ENCODE measurements at places on chromosomes 11 and 22.

DNA sequence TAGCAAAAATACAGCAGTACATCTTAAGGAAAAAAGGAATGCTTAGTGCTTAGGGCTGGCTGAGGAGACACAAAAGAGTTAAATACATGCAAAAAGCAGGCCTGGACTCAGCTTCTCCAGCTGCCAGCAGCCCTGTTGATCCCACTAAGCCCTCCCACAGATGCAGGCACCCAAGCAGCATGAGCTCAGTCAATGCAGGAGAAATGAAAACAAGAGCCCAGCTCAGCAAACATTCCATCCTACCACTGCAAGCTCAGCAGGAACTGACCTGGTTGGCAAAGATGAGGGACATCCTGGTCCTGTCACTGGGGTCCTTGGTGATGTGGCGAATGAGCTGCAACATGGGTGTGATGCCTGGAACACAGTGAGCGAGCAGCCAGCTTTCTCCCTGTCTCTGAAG lies 5.8 kb downstream of the CYB5R2 start:
- DNase-seq: no peak

GRCh38 chr11:76810151-76810853 lies 27.1 kb downstream of the TSKU start:
- peak; percentile 56 for DNase-seq

GRCh38 chr11:1218256-1218787 lies 4.5 kb upstream of the MUC5B start:
- no peak for DNase-seq

DNA sequence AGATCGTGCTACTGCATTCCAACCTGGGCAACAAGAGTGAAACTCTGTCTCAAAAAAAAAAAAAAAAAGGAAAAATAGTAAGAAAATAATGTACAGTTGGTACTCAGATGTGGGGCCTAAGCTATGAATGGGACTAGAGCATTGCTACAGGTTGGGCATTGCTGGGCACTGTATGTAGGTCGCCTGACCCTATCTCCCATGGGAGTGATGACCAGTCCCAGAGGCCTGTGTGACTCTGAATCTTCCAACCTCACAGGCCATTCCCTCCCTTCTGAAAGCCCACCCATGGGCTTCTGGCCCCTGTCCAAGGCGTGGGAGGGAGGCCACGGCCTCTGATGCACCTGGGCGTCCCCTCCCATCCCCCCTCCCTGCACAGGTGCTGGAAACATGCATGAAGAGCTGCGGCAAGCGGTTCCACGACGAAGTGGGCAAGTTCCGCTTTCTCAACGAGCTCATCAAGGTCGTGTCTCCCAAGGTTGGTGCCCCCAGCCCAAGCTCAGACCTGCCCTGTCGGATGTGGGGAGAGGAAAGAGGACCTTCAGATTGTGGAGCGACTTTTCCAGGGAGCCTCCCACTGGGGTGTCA lies 9.5 kb downstream of the GGA1 start:
- no peak for DNase-seq

GRCh38 chr22:16957781-16958180 lies 50.2 kb downstream of the GAB4 start:
- no peak for DNase-seq

DNA sequence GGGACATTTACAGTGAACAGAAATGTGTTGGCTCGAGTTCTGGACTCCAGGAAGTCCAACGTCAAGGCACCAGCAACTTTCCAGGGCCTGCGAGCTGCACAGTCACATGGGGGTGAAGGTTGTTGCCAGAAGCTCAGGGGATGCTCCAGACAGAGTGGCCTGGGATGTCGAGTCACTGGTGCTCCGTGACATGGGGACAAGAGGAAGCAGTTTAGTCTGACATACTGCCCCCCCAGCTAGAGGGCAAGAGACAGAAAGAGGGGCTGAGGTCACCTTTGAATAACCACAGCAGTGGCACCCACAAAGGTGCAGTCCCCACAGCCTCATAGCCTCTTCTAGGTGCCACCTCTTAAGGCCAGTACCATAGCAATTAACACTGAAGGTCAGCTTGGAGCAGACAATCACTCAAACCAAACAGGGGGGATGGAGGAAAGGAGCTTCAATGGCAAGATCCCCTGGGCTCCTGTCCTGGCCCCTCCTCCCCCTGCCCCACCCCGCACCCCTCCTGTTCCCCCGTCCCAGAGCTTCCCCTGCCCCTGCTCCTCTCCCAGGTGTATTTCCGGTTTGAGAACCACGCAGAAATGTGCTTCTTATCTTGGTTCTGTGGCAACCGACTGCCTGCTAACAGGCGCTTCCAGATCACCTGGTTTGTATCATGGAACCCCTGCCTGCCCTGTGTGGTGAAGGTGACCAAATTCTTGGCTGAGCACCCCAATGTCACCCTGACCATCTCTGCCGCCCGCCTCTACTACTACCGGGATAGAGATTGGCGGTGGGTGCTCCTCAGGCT lies 3.8 kb downstream of the APOBEC3D start:
- no peak for DNase-seq

DNA sequence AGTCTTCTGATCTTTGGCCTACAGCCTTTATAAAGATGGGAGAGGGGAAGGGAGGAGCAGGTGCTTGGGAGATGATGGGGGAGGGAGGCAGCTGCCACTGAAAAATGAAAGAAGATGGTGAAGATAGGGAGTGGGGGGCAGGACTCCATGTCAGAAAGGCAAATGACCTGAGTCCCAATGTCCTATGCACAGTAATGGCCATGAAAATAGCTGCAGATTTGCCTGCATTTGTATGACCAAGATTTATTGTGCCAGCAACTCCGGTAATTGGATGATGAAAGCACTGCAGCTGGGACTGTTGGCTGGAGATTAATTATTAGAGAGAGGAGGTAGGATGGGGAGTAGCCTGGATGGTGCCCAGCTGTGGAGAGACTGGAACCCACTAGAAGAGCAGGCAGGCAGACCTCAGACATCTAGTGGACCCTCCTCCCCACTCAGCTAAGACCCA lies 36.1 kb downstream of the NEU3 start:
- no peak for DNase-seq

GRCh38 chr11:34809191-34810106 lies 106.7 kb downstream of the APIP start:
- DNase-seq: peak; percentile 67

DNA sequence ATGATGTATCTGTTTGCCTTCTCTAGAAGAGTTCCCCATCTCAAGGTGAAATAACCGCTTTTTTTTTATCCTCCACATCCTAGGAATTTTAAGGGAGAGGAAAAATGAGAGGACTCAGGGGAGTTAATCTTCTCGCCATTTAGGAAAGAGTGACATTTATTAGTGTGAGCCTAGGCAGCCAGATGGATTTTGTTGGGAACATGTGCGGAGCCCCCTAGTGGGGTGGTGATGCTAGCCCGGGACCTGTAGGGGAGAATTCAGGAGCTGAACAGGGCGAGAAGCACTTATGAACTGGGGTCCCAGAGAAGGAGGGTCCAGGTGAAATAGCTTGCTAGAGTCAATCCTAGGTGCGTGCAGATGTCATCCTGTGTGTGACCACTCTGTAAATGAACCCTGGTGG lies 10.7 kb downstream of the IL17RA start:
- DNase-seq: no peak

- DNase-seq: peak; percentile 25
These were observed 26.9 kb upstream of the ATXN10 start for GRCh38 chr22:45644714-45645113.

GRCh38 chr22:25970374-25970911 lies 198.8 kb upstream of the SEZ6L start:
- DNase-seq: peak; percentile 10

DNA sequence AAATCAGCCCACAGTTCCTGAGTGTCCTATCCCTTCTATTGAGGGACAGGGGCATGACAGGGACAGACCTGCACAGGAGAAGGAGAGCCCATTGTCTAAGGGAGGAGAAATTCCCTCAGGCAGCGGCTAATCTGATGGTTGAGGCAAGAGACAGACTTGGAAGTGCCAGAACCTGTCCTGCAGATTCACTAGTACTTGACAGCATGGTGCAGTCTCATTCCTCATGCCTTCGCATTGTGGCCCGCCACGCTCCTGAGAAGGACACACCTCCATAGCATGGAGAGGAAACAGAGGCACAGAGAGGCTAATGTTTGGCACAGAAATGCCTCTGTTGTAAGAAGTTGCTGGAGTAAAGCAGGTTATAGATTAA lies 3.2 kb downstream of the P2RY6 start:
- no peak for DNase-seq

GRCh38 chr11:10072142-10072541 lies 221.9 kb downstream of the SBF2 start:
- no peak for DNase-seq

- no peak for DNase-seq
These were observed 238.4 kb downstream of the BRD1 start for GRCh38 chr22:49589301-49589700.

DNA sequence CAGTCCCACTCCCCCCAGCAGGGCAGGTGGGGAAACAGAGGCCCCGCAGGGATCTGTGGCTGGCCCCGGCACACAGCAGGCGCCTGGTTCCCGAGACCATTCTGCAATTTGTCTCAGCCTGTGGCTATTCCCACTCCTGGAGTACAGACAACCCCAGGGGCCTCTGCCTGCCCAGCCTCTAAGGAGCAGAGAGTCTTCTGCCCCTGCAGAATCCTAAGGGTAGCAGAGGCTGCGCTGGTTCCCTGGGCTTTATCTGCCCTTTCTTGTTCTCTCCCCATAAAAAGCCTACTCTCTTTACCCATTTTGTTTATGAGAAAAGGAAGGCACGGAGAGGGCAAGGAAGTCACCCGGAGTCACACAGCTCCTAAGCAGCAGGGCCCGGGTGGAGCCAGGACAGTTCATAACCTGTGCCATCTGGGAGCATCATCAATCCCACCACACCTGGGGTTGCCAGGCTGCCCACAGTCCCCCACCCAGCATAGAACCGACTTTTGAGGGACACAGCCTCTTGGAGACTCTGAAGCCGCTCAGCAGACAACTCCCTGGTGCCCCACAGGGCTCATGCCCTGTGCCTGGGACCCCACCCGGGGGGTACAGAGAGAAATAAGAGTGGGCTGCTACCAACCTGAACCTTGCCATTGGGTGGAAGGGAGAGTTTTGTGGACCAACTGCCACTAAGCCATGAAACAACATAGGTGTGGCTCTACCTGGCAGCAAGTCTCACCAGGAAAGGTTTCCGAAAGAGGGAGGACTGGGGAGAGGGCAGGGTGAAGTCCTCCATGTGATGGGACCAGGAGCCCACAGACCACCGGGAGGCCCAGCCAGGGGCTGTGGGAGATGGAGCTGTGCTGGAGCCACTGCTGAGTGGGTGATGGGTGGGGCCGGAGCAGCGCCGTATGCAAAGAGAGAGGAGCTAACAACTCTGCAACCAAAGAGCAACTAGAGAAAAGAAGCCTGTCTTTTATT lies 17.2 kb upstream of the LINC01488 start:
- no peak for DNase-seq

DNA sequence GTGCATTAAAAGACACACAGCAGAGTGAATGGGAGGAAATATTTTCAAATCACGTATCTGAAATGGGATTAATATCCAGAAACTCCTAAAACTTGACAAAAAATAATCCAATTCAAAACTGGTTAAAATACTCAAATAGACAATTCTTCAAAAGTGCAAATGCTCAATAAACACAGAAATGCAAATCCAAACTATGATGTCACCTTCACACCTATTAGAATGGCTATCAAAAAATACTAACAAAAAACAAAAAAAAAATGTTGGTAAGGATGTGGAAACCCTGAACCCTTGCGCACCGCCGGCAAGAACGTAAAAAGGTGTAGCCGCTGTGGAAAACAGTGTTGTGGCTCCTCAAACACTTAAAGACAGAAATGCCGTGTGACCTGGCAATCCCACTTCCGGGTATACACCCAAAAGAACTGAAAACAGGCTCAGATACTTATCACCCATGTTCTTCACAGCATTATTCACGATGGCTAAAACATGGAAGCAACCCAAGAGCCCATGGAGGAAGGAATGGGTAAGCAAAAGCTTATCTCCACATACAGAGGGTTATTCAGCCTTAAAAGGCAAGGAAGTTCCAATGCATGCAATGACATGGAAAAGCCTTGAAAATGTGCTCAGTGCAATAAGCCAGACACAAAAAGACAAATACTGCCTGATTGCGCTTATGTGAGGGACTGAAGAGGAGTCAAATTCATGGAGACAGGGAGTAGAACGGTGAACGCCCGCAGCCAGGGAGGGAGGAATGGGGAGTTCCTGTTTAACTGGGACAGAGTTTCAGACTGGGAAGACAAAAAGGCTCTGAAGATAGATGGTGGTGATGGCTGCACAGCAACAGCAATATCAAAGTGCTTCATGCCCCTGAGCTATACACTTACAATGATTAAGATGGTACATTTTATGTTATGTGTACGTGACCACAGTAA lies 19.6 kb downstream of the BRD1 start:
- DNase-seq: no peak

DNA sequence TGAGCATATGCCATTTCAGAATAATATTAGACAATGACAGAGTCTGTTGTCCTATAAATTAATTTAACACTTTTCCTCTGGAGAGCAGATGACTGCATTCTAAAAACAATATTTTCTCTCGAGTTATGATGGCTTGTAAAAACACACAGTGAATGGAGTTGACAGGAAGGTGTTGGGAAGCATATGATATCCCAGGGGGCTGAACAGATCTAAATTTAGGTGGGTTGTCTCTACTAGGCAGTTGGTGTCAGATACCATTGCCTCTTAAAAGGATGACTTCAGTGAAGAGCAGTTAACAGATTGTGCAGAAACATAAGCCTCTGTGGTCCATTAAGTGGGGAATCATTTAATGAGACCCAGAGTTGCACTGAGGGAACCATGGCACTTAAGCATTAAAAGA lies 30.7 kb downstream of the SVIP start:
- DNase-seq: no peak

DNA sequence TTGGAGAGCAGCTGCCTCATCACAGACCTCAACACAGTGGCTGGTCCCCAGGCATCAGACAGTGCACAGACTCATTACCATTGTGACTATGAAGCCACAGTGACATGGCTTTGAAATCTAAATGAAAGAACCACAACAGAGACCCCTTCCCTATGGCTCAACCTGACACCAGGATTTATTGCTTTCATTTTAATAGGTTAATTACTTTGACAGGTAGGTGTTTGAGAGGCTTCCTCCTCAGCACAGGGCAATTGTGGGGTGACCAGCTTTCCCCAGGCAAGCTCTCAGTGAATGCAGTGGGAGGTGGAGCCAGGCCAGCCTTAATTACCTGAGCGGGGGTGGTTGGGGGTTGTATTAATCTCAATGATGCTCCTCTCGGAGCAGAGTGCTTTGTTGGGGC lies 102.3 kb downstream of the CHST1 start:
- no peak for DNase-seq

DNA sequence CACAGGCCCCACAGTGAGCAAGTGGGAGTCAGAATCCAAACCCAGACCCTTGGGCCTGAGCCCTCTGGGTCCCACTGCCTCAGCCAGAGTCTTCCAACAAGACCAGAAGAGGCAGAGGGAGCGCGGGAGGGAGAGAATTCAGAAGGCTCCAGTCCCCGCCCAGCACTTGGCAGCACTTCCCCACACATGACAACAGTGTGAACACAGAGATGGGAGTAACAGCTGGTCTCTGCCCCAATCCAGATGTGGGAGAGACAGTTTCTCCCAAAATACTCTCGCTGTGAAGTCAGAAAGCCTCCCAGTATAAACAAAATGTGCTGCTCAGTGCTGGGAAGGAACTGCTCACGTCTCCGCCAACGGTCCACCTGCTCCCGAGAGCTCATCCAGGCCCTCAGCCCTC lies 219.9 kb downstream of the MN1 start:
- DNase-seq: no peak
